ENCODE measurements at places on chromosomes 3 and 15.
A peak's percentile ranks its signal among the peaks of the same experiment; 100 is the strongest.

GRCh38 chr15:90586948-90587347, 57.2 kb downstream of the CRTC3 start:
- DNase-seq: no peak

- DNase-seq: no peak
These were observed 67.9 kb downstream of the CRTC3 start for GRCh38 chr15:90597577-90597976.

GRCh38 chr3:45509038-45509767, 85.3 kb upstream of the LIMD1 start:
- DNase-seq: no peak

DNA sequence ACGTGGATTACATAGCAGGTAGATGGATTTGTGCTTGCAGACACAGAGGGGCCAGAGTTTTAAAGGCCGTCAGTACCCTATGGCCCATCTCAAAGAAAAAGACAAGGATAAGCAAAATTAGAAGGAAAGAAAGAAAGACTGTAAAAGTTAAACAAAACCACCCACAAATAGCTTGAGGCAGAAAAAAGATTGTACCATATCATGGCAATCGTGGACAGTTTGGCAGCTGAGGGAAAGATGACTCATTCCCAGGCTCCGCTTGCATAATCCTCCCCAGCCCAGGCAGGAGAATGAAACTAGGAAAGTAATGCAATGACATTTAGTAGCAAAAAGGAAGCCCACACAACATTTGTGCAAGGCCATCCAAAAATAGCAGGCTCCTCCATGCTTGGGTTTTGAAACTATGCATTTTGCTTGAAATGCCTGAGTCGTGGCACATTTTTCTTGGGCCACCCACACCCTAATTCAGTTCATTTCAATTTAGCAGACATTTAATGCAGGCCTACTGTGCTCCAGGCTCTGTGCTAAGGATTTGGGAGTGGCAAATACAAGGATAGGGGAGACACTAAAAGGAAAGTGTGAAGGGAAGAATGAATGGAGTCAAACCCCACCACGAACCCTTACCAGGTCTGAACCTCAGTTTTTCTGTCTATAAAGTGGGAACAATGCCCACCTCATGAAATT, 40.9 kb upstream of the SMAD3 start:
- DNase-seq: no peak

DNA sequence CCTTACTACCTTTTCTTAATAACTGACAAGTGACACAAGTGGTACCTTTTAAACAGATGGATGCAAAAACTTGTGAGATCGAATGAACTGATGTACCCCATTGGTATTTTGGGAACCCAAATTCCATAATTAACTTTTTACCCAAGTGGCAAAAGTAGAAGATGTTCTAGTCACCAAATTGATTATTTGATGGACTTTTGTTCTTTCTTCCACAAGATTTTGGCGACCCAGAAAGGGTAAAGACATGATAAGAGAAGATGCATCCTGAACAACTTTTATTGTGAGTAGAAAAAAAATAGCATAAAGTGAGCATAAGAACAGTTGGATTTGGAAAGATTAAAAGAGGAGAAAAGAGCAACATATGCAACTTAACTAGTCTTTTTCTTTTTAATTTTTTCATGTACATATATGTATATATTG, 159.5 kb downstream of the TIGIT start:
- no peak for DNase-seq

GRCh38 chr15:55800216-55800615, 57.3 kb upstream of the PRTG start:
- DNase-seq: no peak

DNA sequence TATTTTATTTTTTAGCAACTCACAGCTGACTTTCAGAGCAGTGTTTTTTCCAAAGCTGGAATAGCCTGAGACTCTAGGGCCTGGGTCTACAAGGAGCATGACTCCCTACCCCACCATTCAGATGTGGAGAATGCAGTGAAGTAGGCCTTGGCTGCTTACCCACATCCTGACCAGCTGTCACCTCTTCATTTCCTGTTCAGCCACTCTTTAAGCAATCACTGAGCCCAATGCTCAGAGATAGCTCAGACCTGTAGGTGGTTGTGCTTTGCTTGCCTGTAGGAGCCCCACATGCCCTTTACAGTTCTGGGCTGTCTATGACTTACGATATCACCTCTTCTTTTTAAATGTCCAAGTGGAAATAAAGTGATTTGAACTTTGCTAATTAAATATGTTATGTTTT, 148.1 kb downstream of the NEK11 start:
- no peak for DNase-seq

GRCh38 chr15:90205050-90205848, 4.1 kb downstream of the SEMA4B start:
- DNase-seq: no peak

- DNase-seq: no peak
These were observed 755.1 kb downstream of the ZPLD1 start for GRCh38 chr3:103189941-103190340.

DNA sequence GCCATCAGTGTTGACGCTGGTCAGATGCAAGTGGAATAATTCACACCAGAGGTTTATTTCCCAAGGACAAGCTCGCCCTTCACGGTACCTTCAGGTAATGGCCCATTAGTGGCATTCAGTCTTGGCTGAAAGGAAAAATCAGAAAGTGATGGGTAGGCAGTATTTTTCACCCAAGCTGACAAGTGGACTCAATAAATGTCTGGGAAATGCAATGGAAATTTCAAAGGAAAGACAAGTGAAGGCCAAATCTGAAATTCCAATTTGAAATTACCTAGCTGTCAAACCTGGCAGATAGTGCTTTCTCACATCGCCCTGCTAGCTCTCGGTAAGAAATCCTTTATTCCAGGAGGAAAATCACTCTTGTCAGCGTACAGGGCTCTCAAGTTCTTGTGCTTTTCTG, 413.5 kb downstream of the OCA2 start:
- no peak for DNase-seq

DNA sequence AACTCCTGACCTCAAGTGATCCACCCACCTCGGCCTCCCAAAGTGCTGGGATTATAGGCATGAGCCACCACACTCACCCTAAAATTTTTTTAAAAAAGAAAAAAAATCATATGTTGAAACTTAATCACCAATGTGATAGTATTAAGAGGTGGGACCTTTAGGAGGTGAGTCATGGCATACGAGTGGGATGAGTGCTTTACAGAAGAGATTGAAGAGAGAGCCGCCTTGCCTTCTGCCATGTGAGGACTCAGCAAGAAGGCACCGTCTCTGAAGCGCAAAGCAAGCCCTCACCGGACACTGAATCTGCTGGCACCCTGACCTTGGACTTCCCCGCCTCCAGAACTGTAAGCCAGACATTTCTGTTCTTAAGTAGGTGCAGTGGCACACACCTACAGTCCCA, 5.5 kb downstream of the ARPIN start:
- DNase-seq: no peak

GRCh38 chr3:101801174-101801573, 22.2 kb downstream of the NXPE3 start:
- DNase-seq: no peak

DNA sequence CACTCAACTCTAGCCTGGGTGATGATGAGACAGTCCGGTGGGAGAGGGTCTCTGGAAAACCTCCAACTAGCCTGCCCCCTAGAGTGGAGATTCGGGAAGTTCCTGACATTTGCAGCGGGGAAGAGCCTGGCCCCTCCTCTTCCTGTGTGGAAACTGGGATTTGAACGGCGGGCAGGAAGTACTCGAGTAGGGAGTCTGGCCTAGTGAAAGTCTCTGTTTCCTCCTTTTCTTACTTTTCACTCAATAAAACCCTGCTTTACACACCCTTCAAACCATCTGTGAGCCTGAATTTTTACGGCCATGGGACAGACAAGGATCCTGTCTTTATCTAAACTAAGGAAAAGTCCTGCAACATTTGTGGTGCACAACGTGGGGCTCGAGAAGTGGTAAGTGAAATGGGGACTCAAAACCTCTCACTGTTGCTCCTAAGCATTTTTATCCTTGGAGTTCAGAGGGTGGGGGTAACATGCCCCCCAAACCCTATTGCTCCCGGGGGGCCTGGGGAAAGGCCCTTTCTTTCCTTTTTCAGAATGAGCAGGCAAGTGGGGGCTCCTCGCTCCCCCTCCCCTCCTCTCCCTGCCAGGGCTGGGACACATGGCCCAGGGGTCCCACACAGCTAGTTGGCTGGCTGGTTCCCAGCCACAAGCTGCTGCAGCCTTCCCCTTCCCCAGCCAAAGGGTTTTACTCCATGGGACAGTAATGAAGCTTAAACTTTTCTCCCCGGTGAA, 224.7 kb upstream of the GBE1 start:
- DNase-seq: peak; percentile 39

DNA sequence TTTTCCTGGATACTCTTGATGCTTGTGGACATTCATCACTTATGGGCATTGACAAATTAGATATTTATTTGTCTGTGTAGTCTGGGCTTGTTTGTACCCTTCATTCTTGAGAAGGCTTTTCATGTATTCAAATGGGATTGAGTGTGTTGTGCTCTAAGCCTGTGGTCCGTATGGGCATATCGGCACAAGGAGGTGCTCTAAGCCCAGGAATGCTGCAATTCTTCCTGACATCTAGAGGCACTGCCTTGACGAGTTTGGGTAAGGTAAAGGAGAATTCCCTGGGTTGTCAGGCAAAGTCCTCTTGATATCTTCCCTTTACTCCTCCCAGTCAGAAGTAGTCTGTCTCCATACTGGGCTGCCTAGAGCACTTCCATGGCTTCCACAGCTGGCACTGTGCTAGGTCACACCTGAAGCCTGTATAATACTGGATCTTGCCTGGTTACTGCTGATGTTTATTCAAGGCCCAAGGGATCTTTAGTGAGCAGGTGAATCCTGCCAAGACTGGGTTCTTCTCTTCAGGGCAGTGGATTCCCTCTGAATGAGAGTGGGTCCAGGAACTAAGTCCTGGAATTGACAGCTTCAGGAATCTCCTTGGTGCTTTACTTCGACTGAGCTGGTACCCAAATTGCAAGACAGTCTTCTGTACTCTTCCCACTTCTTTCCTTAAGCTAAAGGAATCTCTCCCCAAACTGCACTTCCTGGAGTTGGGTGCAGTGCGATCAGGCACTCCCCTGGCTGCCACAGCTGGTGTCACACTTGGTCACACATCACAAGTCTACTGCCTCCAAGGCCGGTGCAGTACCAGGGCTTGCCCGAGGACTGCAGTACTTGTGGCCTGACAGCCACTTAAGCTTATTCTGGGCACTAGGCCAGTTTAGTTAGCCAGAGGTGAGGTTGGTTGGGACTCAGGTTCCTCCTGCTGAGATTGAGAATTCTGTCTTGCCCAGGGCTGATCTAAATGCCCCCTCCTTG, 46.0 kb downstream of the GALK2 start:
- peak; percentile 19 for DNase-seq

- DNase-seq: no peak
These were observed 222.4 kb downstream of the CD47 start for GRCh38 chr3:107868449-107868848.

DNA sequence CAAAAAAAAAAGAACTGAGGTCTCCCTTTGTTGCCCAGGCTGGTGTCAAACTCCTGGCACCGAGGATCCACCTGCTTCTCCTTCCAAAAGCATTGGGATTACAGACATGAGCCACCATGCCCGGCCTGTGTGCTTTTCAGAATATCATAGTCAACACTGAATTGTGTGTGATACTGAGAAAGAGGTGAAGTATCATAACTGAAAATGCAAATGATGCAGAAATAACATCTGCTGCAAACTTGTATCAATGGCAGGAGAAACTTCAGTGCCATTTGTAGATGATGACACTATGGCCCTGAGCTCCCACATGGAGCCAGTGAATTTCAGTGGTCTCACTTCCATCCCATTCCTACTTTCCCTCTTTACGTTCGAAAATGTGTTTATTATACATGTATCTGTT, 21.9 kb downstream of the IL12A start:
- no peak for DNase-seq

GRCh38 chr3:46617941-46618340, 5.6 kb downstream of the FAM240A start:
- no peak for DNase-seq

DNA sequence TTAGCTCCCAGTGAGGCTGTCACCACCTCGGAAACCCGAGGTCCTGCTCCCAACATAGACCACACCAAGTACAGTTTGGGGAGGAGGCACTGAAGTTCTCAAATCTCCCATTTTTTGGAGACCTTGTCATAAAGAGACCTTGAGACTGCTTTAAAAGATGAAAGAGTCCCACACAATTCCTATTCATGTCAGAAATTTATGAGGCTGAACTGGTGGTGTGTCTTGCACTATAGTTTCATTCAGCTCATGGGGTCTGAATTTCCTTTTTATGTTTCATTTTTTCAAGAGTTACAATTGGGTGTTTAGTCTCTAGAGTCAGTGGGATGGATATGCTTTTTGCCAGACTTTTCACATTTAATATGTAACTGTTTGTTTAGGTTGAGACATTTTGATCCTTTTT, 318.1 kb upstream of the LRRFIP2 start:
- no peak for DNase-seq

- no peak for DNase-seq
These were observed 9.3 kb downstream of the RBPMS2 start for GRCh38 chr15:64766058-64766457.

- DNase-seq: no peak
These were observed 80.7 kb downstream of the ADAMTS9 start for GRCh38 chr3:64607032-64607551.

GRCh38 chr3:22585911-22586310, 617.2 kb upstream of the UBE2E2 start:
- no peak for DNase-seq

DNA sequence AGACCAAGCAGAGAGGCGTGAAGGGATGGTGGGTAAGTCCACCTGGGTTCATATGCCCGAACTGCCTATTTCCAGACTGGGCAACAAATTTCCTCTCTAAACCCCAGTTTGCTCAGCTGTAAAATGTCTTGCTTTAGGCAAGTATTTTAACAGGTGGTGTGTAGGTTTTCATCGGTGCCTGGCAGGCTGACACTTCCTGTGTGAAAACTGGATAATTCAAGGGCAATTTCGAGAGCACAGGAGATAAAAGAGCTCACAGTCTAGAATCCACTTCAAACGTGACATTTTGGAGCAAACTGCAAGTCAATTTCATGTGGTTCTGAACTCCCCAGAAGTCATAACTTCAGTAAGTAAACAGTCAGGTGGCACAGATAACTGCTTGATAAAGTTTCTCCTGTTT, 112.2 kb downstream of the OXNAD1 start:
- no peak for DNase-seq

DNA sequence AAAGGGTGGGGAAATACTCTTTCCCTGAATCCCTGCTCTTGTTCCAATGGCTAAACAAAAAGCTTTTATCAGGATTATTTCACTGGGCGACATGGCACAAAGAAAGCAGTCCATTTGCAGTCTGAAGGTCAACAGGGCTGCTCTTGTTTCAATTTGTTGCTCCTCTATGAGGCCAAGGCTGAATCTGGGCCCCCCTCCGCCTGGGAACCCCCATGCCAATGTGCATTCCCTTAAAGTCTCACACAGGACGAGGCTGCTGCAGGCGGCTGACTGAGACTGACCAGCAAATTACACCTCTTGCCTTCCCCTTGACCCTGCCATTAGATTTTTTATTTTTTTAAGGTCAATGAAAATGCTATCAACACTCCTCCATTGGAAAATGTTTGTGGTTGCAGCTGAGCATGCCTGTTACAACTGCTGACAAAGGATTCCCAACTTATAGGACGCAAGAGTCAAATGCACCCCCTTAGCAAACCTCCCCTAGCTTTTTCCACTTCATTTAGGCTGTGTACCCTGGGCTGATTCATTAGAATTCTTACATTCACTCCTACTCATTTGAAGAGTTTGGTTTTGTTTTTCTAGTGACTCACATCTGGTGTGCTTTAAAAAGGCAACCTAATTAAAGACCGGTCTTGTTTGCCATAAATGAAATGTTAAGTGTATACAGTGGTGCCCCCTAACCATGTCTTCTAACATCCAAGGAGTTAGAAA, 60.8 kb upstream of the ARHGEF3 start:
- DNase-seq: no peak

GRCh38 chr3:185071287-185071800, 81.5 kb downstream of the C3orf70 start:
- DNase-seq: no peak

All from WTC11 (cell line).